ENCODE measurements at places on chromosomes 16 and 17.

DNA sequence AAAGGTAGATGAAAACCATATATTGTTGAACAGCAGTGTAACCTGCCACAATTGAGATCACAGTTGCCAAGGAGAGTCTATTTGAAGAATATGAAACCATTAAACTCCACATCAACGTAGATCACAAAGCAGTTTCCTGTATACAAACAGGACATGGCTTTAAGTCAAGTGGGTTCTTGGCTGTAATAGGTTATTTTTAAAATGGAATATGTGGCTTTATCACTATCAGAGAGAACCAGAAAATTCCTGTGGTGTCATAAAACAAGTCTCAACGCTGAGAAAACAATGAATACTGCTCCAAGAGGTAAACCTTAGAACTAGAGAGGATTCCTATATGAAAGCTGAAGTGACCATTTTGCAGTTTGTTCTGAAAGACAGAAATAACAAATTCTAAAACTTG is 999.7 kb downstream of the CDH11 start:
- DNase-seq, result no peak

GRCh38 chr17:67689534-67690177 is 28.1 kb upstream of the NOL11 start:
- DNase-seq, result peak; percentile 85

DNA sequence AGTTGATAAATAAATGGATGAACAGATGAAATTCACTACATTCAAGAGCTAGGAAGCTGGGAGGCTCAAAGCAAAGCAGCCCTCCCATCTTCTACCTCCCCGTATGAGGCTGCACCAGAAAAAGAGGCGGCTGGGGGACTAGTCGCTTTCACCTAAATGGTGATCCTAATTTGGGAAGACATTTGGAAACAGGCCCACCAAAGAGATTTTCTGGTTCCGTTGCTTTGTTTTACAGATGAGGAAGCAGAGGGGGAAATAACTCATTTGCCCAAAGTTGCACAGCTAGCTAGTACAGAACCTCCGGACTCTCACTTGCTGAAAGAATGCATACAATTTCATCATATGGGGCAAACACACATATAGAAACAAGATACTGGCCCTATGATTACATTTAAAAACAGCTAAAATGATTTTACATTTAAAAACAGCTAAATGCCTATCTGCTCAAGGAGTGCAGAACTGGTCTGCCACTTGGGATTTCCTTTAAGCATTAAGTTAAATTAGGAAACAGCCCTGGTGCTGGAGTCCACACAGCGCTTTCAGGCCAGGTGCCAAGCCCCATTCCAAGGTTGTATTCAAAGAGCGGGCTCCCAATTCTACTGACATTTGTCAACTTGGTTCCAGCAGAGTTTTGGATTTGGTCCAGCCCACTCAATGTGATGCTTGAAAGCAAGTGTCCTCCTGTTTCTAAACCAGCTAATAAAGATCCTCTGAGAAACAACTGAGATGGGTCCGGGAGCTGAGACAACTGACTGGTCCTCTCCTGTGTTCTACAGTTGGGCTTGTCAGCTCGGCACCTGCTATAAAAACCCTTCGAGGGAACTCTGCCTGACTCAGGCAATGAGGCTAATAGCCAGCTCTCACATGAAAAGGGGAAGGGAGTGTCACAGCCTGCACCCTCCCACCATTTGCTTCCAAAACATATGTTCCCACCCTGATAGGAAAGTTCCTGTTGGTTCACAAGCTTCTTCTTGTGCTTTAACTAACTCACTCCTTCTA is 11.7 kb downstream of the ERN1 start:
- peak; percentile 66 for DNase-seq

- peak; percentile 72 for DNase-seq
Observed at GRCh38 chr16:63289834-63290460, 1253.7 kb upstream of the CDH8 start.

- DNase-seq, result peak; percentile 70
Observed at GRCh38 chr17:72465191-72466024, 344.6 kb downstream of the SOX9 start.

DNA sequence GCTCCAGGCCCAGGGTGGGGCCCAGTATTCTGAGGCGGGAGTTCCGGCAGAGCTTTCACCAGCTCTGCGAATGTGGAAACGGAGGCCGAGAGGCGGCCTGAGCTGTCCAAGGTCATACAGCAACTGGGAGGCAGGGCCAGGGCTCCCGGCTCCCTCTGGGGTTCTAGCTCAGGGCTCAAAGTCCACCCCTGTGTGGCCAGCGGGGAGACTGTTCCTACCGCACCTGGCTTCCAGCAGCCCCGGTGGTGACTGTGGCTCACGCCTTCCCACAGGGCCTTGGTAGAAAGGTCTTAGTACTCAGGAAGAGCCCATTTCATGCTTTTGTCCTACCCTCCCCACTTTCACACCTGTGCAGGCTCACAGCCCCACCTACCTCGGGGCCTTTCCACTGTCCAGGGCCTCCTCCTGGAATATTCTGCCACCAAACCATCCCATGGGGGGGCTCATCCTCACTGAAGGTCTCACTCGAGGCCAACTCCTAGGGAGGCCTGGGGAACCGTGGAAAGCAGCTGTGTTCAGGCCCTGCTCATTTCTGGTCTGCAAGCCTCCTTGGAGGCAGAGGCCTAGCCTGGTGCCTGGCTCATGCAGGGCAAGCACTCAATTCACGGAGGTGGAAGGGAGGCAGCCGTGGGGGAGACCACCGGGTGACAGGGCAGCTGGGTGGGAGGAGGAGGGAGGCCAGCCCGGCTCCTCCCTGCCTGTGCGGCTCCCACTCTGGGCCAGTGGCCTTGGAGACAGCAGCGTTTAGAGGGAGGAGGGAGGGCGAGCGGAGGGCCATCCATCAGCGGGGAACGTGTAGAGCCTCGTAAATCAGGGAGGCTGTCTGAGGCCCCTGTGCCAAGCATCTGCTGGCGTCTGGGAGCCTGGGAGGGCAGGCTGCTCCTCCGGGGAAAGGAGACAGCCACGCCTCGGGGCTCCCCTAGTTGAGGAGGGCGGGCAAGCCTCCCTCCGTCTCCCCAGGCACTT is 12.7 kb upstream of the DOC2B start:
- no peak for DNase-seq

DNA sequence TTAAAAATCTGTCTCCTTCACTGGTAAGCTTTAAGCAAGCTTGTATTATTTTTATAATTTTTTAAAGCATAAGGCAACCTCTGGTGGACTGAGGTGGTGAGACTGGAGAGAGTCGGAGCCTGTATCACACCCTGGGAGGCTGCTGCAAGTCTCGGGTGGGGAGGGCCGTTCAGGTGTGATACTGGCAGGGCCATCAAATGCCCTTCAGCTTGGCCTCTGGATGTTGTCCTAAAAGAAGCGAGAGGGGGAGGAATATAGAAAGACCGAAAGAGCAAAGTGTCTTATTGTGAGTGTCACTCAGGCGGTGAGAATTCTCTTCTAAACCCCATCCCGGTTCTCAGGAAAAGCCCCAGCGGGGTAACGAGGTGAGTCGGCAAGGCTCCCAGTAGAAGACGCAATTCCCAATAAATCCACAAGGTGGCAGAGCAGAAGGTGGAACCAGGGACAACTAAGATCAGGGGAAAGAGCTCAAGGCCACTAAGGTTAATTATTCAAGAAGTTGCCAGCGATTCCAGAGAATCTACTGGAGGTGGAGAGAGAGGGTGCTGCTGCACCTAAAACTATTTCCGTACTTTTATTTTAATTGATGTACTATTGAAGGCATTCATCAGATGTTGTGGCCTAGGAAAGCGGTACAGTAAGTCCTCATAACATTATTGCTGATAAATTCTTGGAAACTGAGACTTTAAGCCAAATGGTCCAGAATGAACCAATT is 14.1 kb downstream of the C17orf67 start:
- DNase-seq, result peak; percentile 80

DNA sequence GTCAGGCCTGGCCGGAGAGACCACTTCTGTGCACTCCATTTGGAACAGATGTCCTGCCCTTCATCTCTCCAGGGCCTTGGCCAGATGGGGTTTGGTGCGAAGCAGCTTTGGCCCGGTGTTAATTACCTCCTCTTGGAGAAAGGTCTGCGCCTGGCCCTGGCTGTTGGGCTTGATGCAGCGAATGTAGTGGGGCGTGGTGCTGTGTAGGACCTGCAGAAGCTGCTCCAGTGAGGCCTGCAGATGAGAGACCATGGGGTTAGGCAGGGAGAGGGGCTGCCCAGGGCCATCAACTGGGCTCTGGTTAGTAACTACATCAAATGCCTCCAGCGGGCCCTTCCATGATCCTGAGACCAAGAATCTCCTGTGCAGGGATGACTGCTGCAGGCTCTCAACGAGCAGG is 18.7 kb downstream of the ZNHIT3 start:
- DNase-seq, result no peak

- DNase-seq, result no peak
Observed at GRCh38 chr17:46763416-46763815, 55.1 kb downstream of the WNT3 start.

DNA sequence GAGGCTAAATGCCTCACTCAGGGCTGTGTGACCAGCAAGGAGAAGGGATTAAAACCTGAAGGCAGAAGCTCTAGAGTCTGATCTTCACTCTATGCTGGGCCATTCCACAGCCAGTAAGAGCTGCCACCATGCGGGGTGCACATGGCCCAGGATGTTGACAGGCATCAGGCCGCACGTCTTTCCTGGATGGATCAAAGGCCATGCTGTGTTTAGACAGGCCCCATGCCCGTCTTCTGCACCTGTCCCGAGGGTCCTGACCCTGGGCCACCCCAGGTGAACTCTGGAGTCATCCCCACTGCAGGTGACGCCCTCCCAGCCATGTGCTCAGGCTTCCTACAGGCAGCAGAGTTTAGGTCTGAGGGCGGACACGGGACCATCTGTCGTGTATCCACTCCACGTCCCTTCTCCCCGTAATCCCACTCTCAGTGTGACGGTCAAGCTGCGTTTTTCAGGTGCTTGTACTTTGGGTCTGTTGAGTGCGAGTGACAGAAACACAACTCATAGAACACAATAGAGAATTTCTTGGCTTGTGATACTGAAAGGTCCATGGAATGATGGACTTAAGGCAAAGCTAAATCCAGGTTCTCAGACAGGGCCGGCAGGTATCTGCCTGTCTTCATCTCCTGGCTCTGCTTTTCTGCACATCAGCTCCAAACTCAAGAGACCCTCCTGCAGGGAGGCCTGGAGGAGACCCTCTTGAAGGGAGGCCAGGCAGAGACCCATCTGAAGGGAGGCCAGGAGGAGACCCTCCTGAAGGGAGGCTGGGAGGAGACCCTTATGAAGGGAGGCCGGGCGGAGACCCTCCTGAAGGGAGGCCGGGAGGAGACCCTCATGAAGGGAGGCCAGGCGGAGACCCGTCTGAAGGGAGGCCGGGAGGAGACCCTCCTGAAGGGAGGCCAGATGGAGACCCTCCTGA is 13.2 kb downstream of the ZNF469 start:
- no peak for DNase-seq

GRCh38 chr17:74156878-74157277 is 46.6 kb upstream of the RPL38 start:
- DNase-seq, result no peak

DNA sequence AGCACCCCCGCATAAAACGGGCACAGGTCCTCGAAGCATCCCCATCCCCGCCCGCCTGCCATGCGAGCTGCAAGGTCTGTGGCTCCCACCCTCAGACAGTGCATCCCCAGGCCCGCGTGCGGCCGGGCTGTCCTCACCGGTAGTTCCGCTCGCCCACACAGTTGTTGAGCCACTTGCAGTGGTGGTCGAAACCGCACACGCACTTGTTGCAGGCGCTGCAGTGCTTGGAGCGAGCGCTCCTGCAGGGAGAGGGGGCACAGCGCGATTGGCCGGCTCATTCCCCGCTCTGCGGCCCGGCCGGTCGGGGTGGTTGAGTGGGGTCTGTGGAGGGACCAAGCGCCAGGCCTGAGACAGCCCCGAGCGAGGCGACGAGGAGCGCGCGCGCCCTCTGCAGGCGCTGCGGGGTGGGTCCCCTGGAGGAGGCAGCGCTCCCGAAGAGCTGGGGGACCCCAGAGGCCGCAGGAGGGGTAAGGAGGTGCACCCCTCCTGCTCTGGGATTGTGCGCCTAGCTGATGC is 6.0 kb upstream of the TPPP3 start:
- DNase-seq, result peak; percentile 54

- no peak for DNase-seq
Observed at GRCh38 chr17:7747635-7748071, 30.1 kb downstream of the DNAH2 start.

DNA sequence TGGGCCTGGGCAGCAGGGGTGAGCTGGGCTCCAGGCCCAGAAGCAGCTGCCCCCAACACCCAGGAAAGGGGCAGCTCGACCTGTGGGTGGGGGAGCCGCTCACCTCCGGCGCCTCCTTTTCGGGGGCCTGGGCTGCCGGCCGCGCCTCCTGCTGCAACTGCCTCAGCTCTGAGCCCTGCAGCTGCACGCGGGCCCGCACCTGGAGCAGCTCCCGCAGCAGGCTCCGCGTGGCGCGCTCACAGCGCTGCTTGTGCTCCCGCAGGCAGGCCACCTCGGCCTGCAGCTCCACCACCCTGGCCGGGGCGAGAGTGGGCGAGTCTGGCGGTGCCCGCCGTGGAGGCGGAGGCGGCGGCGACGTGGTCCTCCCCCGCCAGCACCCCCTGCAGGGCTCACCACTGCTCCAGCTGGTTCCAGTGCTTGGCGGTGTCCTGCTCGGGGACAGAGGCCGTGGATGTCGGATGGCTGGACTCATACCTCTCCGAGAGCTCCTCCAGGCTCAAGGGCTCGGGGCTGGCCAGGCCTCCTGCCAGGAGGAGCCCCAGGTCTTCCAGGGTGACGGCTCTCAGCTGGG is 868 bp downstream of the CCDC154 start:
- DNase-seq, result no peak

DNA sequence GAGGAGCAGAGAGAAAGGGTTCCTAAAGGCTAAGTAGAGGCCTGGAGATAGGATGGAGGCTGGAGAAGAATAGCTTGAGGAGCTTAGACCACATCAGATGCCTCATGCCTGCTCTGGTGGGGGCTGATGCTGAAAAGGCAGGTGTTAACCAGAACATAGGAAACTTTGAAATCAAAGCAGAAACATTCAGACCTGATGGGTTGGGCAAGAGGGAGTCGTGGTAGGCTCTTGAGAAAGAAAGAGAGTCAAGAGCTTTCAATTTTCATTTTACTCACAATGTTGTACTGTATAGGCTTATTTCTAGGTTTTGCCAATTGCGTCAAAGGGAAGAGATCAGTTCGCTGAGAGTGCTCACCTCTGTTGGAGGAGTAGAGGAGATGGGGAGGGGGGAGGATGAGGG is 406.6 kb upstream of the SALL1 start:
- DNase-seq, result no peak

Data from A673 (cell line).